ENCODE measurements at places on chromosomes 12 and 14. TPM values are rescaled to one million over a fixed set of nuclear protein-coding genes. Genes with fewer than 3 reads are reported as not detected.
A peak's percentile ranks its signal among the peaks of the same experiment; 100 is the strongest.

CLECL1 gene
- total RNA-seq, result 0.28 TPM

NFE2 gene
- 6.5 TPM for total RNA-seq

TMEM119 gene
- total RNA-seq, result 12.1 TPM

SMCO2 gene
- total RNA-seq, result 0.99 TPM

KLRC4 gene
- total RNA-seq, result 3.2 TPM

EML5 gene
- total RNA-seq, result 16.1 TPM

MORN3 gene
- 0.79 TPM for total RNA-seq

ASCL4 gene
- 0.30 TPM for total RNA-seq

CLMN gene
- total RNA-seq, result 8.3 TPM

DNA sequence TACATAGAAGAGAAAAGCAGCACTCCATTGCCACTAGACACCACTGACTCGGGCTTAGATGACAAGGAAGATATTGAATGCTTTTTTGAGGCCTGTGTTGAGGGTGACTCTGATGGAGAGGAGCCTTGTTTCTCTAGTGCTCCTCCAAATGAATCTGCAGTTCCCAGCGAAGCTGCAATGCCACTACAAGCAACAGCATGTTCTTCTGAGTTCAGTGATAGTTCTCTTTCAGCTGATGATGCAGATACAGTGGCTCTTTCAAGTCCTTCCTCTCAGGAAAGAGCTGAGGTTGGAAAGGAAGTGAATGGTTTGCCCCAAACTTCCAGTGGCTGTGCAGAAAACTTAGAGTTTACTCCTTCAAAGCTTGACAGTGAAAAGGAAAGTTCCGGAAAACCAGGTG, 114.5 kb upstream of the NPAS3 start:
- DNase-seq, result no peak

- DNase-seq, result no peak
Measured at GRCh38 chr14:31955936-31956579, 121.0 kb upstream of the ARHGAP5 start.

GRCh38 chr14:22606380-22606779, 8.3 kb downstream of the ABHD4 start:
- DNase-seq, result no peak

GRCh38 chr12:68269779-68270178, 16.4 kb upstream of the IL22 start:
- no peak for DNase-seq

DNA sequence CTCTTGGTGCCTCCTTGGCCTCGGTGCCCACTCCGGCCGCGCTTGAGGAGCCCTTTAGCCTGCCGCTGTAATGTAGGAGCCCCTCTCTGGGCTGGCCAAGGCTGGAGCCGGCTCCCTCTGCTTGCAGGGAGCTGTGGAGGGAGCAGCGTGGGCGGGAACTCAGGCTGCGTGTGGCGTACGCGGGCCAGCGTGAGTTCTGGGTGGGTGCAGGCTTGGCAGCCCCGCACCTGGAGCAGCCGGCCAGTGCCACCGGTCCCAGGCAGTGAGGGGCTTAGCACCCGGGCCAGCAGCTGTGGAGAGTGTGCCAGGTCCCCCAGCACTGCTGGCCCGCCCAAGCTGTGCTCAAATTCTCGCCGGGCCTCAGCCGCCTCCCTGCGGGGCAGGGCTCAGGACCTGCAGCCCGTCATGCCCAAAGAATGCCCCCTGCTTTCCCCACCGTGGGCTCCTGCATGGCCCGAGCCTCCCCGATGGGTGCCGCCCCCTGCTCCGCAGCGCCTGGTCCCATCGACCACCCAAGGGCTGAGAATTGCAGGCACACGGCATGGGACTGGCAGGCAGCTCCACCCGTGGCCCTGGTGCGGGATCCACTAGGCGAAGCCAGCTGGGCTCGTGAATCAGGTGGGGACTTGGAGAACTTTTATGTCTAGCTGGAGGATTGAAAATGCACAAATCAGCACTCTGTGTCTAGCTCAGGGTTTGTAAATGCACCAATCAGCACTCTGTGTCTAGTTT, 129.2 kb downstream of the PAWR start:
- no peak for DNase-seq

GRCh38 chr12:2495417-2496112, 299.2 kb upstream of the FKBP4 start:
- no peak for DNase-seq

DNA sequence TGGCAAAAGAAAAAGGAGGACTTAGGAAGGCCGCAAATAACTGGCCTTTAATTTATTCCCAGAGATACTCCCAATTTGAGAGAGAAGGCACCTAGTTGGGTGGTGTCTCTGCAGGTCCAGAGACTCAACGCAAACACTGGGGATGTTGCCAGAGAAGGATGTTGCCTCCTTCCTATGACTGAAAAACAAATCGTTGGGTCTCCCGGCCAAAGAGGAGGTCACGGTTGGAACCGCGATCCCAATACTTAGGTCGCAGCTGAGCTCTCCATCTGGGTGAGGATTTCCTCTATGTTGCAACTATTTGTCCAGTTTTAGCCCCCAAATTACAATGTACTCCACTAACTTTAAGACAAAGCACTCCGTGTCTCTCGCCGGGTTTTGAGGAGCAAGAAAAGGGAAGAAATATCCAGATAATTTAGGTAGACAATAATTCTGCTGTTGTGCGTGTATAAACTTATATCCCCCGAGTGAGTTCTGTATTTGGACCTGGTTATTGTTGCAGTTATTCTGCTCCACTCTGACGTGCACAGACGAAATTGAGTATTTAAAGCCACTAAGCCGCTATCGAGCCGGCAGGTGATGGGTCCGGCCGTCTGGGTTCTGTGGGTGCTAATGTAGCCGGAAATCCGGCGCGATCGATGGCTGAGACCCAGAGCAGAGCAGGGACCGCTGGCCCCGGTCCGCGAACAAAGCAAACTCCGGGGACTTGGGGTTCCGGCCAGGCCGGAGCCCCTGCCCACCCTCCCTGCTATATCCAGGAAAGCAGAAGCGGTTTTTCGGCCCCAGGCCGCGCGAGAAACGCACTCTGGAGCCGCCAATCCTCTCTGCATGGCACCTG, 5.7 kb downstream of the HOXC12 start:
- DNase-seq, result no peak

GRCh38 chr12:75446857-75447256, 33.7 kb upstream of the GLIPR1 start:
- no peak for DNase-seq

GRCh38 chr12:31780096-31780495, 51.3 kb upstream of the AMN1 start:
- no peak for DNase-seq

DNA sequence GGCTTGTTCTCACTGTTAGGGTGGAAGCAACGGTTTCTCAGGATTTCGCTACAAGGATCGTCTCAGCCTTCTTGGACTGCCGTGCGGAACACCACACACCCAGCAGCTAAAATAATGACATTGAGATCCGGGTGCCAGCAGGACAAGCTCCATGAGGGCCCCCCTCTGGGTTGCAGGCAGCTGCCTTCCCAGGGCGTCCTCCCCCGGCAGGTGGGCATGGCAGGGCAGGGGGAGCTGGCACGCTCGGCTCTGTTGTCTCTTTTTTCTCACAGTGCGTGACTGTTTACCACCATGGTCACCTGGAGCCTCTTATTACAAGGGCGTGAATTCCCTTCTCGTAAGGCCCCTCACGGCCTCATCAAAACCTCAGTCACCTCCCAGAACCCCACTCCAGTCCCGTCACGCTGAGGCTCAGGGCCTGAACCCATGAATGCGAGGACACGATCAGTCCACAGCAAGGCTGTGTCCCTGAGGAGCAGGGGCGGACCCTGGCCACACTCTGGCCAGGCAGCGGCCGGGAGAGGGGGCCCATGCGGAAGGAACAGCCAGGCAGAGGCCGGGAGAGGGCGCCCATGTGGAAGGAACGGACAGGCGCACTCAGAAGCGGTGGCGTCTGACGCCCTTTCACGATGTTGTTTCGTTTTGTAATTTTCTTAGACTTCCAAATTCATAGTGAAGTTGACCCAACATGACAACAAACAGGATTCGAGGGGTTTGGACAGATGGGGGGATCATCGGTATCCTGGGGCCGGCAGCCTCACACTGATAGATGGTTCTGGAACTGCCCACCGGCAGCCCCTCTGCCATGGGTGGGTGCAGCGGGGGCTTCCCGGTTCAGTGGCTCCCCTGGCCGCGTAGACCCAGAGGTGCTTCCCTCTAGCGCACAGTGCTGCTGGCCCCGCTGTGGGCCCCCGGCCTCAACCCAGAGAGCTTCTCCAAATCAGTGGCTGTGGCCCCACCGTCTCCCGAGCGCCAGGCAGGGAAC, 10.0 kb downstream of the LRCOL1 start:
- peak; percentile 79 for DNase-seq

- no peak for DNase-seq
Measured at GRCh38 chr14:103931422-103931821, 3.2 kb downstream of the TDRD9 start.

DNA sequence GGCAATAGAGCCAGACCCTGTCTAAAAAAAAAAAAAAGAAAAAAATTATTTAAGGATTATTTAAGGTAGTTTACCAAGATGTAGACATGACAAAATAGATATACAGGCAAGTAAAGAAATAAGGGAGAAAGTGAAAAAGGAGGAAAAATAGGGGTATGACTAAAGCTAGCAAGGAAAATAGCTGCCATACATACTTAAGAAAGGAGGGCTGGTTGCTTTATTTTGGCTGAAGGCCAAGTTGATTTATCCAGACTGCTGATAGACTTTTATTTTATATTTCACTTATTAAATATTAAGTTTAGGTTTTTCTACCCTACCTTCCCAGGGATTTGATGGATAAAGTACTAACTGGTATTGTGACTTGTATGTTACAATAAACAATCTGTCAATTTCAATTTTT, 8.3 kb upstream of the AEBP2 start:
- no peak for DNase-seq

GRCh38 chr12:41436076-41436475, 248.0 kb downstream of the PDZRN4 start:
- DNase-seq, result no peak

GRCh38 chr14:96240641-96241040, 15.4 kb upstream of the BDKRB1 start:
- no peak for DNase-seq

DNA sequence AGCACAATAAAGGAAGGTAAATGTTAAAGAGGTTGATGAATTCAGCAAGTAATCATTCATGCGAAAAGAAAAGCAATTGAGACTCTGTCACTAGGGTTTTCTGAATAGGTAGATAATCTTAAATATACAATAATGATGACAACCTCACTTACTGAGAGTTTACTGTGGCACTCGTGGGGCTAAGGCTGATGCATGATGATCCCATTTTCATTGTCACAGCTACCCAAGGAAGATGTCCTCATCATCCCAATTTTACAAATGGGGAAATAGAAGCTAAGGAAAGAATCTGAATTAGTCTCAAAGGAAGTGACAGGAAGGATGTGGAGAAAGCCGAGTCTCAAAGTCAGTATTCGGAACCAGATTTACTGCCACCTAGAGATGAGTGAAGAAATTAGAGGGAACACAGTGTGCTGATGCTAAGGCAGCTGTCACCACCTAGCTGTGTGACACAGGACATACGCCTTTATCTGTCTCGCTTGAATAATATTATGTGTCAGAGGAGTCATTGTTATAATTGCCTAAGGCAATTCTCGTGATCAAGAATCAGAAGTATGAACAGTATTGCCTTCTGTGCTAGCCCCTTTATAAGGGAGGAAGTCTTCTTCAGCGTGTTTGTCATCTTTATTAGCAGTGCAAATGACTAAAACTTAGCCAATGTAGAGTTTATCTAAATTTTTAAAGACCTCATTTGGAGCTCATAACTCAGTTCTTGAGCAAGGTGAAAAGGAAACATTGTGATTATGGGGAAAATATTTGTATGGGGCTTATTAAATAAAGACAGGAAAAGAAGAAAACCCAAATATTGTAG, 63.2 kb downstream of the ERGIC2 start:
- peak; percentile 92 for DNase-seq

GRCh38 chr12:20392339-20392738, 24.0 kb downstream of the PDE3A start:
- DNase-seq, result no peak

GRCh38 chr12:90729736-90730135, 225.2 kb downstream of the CCER1 start:
- no peak for DNase-seq

- peak; percentile 80 for DNase-seq
Measured at GRCh38 chr12:78864403-78864869, at the start of gene SYT1. Gene SYT1 (plus strand): TSS chr12:78864774.

DNA sequence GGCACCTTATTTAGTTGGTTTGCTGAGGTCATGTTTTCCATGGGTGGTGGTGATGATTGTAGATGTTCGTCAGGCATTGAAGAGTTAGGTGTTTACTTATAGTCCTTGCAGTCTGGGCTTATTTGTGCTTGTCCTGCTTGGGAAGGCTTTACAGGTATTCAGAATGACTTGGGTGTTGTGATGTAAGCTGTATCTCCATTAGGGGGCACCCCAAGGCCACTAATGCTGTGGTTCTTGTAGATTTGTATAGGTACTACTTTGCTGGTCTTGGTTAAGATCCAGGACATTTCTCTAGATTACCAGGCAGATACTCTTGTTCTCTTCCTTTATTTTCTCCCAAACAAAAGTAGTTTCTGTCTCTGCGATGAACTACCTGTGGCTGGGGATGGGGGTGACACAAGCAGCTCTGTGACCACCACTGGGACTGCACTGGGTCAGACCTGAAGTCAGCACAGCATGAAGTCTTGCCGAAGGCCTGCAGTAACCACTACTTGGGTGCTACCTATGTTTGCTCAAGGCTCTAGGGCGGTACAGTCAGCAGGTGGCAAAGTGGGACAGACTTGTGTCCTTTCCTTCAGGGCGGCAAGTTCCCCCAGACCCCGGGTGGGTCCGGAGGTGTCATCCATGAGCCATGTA, 35.8 kb upstream of the FBXO33 start:
- no peak for DNase-seq

GRCh38 chr14:94384342-94384741, 4.1 kb downstream of the SERPINA1 start:
- DNase-seq, result no peak

GRCh38 chr14:102821252-102821651, 44.0 kb downstream of the TRAF3 start:
- no peak for DNase-seq
